ENCODE measurements at places on chromosomes 13 and 19.

DNA sequence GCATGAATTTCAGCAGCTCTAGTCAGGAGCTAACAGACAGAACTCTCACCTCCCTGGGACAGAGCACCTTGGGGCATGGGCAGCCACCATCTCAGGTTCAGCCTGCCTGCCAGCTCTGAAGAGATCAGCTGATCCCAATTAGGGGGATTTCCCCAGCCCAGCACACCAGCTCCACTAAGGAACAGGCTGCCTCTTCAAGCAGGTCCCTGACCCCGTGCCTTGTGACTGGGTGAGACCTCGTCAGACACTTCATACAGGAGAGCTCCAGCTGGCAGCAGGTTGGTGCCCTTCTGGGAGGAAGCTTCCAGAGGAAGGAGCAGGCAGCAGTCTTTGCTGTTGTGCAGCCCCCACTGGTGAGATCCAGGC is 84.5 kb upstream of the UFM1 start:
- no peak for DNase-seq

DNA sequence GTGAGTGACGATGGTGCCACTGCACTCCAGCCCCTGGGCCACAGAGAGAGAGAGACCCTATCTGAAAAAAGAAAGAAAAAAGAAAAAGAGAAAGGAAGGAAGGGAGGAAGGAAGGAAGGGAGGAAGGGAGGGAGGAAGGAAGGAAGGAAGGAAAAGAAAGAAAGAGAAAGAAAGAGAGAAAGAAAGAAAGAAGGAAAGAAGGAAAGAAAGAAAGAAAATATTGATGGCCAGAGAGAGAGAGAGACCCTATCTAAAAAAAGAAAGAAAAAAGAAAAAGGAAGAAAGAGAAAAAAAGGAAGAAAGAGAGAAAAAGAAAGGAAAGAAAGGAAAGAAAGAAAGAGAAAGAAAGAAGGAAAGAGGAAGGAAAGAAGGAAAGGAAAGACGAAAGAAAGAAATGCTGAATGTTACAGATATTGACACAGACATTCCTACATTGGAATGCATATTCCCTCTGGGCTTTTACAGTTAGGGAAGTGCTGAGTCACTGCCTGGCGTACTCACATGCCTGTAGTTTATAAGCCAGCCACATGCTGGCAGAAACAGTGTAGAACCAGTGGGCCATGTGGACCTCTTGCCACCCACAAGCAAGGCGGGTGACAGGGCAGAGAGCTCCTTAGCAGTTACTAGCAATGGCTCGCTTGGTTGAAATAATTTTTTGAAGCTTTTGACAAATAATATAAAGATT is 34.6 kb upstream of the SLC46A3 start:
- DNase-seq, result peak; percentile 77

- DNase-seq, result no peak
Measured at GRCh38 chr19:43332058-43332922, 21.2 kb upstream of the CD177 start.

DNA sequence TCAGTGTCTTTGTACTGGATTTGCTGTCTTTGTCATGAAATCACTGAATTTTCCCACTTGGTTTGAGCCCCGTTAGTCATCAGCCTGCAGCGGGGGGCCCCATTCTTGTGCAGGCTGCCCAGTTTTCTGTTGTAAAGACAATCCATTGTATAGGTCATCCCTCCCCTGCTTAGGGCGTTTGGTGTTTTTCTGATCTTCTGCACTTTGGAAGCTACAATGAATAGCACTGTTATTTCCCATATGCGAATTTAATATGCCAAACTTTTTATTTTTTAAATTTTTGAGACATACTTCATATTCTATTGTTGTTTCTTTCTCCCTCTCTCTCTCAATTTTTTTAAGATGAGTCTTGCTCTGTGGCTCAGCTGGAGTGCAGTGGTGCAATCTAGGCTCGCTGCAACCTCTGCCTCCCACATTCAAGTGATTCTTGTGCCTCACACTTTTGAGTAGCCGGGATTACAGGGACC is 9.0 kb downstream of the SLC27A1 start:
- no peak for DNase-seq

GRCh38 chr13:80599765-80600164 is 258.8 kb upstream of the SPRY2 start:
- no peak for DNase-seq

Data from HAP-1 (cell line).